Activated CD8-positive, alpha-beta T cell treated with anti-CD3 and anti-CD28 coated beads for 36 hours (primary cell): ENCODE measurements at places on chromosomes 2 and 18. TPM values are rescaled to one million over a fixed set of nuclear protein-coding genes. Genes with fewer than 3 reads are reported as not detected.

DNA sequence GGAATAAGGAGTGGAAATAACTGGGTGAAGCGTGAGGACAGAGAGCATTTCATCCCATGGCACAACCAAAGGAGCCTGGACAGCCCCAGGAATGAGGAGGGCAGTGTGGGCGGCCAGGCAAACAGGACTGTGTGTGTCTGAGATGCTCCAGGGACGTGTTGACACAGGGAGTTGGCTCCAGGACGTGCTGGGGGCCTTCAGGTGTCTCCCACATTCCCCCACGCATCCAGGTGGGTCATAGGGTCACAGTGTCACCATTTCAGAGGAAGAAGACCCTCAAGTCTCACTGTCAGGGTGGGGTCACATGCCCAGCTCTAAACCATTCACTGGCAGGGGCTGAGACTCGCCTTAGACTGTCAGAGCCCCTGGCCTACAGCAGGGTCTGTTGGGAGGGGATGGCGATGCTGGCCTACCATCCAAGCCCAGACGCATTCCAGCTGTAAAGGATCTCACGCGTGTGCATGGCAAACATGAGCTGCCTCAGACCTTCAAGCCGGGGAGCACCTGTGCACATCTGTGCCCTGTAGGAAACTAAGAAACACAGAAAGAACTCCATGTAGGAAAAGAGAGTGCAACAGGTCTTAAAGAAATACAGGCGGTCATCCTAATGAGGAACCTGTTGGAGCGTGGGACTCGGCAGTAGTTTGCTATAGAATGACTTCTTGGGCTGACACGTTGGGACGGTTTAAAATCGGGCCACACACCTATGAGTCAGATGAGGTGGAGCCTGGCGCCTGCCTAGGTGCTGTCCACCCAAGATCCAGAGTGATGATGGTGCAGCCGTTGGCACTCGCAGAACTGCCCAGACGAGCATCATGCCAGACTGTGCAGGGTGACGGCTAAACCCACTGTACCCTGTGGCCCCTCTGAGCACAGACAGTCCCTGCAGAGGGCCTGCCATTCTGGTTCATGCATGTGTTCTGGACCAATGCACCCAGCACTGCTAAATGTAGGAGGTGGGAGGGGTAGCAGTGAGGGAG, 17.3 kb downstream of the PARD6G start:
- DNase-seq, result no peak

DNA sequence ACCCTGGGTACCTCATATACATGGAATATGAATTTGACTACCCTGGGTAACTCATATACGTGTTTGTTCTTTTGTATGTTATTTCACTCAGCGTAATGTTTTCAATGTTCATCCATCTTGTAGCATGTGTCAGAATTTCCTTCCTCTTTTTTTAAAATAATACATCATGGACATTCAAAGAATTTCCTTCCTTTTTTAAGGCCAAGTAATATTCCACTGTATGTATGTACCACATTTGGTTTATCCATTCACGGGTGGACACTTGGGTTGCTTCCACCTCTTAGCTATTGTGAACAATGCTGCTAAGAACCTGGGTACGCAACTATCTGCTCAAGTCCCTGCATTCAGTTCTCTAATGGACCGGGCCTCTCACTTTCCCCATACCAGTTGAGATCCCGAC, 40.3 kb downstream of the FAM178B start:
- no peak for DNase-seq

- no peak for DNase-seq
Observed at GRCh38 chr2:157173740-157174184, 83.7 kb upstream of the GALNT5 start.

DNA sequence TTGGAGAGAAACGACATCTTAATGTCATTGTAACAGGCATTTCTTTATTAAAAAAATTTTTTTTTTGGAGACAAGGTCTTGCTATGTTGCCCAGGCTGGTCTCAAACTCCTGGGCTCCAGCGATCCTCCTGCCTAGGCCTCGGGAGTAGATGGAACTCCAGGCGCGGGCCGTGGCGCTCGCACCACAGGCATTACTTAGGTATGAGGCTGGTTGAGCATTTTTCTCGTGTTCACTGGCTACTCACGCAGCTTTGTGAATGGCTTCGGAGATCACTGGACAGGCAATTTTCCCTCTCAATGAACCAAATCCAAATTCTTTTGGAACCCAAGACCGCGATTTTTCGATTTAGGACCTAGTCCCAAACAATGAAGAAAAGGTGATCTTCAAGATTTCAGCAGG, 795 bp upstream of the TCF7L1 start:
- DNase-seq, result no peak

- no peak for DNase-seq
Observed at GRCh38 chr2:163735685-163736432, at the start of gene FIGN. Gene FIGN, minus strand, starts transcription at chr2:163736008. Its CDS starts 1,081 bp downstream, at chr2:163734927.

DNA sequence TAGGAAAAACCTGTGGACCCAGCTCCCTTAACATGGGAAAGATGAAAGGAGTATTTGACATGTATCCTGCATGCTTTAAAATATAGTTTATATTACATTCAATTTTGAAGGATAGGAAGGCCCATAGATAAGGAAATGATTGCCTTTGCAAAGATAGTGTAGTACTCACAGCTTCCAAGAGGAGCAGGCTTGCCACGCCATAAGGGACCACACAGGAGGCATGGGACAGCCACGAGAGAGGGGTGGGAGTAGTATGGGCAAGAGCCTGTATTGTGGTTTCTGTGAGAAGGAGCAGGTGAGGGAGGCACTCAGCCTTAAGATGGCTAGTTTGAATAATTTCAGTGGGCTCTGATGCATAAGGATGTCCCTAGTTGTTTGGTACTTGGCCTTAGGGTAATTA, 740.3 kb downstream of the SATB2 start:
- no peak for DNase-seq

DNA sequence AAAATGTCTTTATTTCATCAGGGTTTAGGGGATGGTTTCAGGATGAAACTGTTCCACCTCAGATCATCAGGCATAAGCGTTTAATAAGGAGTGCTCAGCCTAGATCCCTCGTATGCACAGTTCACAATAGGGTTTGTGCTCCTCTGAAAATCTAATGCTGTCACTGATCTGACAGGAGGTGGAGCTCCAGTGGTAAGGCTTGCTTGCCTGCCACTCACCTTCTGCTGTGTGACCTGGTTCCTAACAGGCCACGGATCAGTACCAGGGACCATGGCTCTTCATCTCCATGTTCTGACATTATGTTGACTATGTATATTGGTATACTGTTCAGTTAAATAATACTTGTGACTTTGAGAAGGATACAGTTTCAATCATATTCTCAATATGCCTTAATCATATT, 41.6 kb downstream of the PPIG start:
- DNase-seq, result no peak

- no peak for DNase-seq
Observed at GRCh38 chr18:67788310-67789164, 272.0 kb upstream of the DSEL start.

DNA sequence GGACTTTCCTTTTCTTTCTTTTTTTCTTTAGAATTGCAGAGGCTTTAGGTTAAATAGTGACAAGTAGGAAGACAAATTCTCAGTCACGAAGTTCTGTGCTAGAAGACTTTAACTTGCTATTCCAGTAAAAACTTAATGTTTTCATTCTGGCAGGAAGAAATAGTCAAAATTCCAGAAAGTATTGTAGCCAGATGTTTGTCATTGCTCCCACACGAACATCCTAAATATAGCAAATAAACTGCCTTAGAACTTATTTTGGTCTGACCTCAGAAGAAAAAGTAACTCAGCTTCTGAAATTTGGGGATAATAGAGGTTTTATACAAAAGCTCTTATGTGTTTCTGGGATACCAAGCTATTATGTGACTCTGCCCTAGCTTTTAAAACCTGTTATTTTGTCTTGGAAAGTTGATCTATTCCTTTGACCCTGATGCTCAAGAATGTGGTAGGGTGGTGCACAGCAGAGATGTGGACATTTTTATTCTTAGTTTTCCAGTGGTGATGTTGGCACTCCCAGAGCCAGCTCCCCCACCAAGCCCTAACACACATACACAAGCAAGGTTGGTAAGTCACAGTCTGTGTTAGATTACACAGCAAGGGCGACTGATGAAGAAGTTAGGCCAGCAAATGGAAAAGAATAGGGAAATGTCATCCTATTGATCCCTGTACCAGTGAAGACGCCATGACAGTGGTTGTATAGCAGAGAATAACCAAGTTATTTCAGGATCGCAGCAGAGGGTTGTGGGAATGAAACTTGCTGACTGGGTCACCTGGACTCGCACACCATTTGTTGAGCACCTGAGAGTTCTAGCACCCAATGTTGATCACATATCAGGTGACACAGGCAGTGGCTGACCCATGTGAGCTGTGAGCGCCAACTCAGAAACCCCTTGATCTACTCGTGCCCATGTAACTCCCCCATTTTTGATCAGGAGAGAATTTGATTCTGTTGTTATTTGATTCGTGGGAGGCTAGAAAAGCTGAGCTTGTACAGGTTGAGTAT, 23.7 kb downstream of the FARP2 start:
- DNase-seq, result no peak

GRCh38 chr2:121532894-121533293, 2.2 kb downstream of the RNU4ATAC start:
- no peak for DNase-seq

DNA sequence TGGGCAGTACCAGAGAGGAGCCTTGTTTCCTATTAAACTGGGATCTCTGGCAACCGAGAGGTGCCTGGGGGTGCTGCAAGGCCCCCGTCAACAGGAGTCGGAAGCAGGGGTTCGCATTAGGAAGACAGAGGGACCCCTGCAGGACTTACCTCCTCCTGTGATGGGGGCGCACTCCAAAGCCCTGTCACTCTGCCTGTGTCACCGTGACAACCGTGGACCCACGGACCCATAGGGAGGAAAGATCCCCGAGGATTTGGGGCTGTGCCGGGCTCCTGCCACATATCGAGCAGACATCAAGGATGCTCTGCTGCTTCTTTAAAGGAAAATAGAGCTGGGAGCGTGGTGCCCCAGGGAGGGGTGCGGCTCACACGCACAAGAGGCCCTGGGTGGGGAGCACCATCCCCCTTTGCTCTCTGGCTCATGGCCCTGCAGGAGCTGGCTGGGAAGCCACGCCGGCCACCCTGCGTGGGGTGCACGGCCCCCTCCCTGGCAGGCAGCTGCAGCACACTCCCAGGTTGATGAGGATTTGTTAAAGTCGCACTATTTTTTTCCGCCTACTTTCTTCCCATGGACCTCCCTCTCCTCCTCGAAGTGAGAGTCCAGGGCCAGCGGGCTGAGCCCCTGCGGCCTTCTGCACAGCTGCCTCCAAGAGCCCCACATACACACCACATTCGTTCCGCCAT, 167.5 kb downstream of the TWIST2 start:
- no peak for DNase-seq

DNA sequence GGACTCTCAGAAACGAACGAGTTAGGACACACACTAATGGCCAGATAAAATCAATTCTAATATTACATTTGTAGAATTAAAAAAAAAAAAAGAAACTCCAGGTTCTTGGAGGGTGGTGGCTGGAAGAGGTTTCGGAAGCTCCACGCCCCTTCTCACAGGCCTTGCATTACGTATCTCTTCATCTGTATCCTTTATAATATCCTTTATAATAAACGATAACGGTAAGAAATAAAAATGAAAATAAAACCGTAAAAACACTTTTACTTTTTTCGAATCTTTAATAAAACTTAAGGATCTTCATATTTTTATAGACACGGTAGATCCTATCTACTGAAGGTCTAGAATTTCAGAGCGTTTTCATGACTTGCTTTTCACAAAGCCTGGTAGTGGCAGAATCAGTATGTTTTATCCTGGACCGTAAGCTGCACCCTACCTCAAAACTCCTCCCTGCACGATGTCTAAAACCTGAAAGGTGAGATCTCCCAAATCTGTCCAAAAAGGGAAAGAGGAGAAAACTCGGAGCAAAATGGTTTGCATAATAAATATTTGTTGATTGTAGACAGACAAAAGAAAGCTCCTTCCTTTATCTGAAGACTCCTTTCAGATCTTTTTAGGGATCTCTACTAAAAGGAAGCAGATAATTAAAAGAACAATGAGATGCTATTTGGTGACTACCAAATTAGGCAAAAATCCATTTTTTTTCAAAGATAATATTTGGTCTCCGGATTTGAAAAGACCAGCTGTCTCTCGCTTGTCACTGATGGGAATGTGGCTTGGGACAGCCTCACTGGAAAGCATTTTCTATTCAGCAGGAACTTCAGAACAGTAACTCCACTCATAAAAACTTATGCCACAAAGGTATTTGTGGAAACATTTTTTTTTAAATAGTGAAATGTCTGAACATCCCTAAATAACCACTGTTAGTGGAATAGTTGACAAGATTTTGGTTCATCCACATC, 2.0 kb upstream of the CXCR4 start:
- DNase-seq, result no peak

DNA sequence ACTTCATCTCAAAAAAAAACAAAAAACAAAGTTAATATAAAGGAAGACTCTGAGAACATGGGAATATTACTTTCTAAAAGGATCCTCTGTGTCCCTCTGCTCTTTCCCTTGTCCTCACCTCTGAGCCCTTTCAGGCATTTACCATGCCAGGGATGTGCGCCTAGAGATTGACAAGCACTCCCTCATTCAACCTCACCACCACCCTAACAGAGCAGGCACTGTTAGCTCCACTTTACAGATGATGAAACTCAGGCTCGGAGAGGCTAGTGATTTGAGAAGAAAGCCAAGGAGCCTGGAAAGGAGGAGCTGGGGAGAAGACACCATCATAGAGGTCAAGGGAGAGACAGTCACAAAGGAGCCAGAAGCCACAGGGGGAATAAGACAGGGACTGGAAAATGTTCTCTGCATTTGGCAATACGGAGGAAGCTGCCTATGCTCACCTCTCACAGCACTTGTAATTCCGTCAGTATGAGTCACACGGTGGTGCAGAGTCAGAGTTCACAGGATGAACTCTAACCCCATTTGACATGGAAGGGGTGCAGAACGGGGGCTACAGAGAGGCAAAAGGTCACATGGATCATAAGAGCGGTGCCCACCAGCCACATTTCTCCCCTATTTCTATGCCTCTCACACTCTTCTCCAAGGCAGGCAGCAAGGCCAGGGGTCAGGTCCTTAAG, 101.8 kb upstream of the NFU1 start:
- no peak for DNase-seq

GRCh38 chr2:24513281-24514071, 22.4 kb downstream of the NCOA1 start:
- DNase-seq, result no peak

DNA sequence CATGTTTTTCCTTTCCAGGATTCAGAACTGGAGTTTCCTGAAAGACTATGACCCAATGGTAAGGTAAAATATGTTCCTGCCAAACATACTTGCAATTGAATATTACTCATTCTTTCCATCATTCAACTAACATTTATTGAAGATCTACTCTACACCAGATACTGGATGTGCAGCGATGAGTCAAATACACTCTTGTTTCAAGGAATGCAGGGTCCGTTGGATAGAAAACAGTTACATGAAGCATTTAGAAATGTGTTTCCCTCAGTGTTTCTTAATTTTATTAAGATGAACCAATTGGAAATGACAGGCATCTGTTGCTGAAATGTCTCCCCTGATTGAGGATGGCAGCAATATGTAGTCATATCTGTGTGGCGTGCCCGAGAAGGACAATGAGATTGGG, 14.8 kb upstream of the SLC66A3 start:
- no peak for DNase-seq

The LYG2 gene
- not detected for total RNA-seq

The UGT1A3 gene
- not detected for total RNA-seq

The TRABD2A gene
- total RNA-seq, result 56.3 TPM

The STPG4 gene
- total RNA-seq, result not detected

The AMER3 gene
- not detected for total RNA-seq

The ERICH2 gene
- total RNA-seq, result not detected

The ITGB1BP1 gene
- 117 TPM for total RNA-seq

The SERPINB10 gene
- total RNA-seq, result not detected

The ALPP gene
- total RNA-seq, result not detected

The AFF3 gene
- total RNA-seq, result 3.5 TPM

The FBXO15 gene
- total RNA-seq, result 2.1 TPM

The NETO1 gene
- total RNA-seq, result not detected

The CRYBA2 gene
- not detected for total RNA-seq

The SKOR2 gene
- not detected for total RNA-seq
